ENCODE measurements at places on chromosomes 16 and 17.

DNA sequence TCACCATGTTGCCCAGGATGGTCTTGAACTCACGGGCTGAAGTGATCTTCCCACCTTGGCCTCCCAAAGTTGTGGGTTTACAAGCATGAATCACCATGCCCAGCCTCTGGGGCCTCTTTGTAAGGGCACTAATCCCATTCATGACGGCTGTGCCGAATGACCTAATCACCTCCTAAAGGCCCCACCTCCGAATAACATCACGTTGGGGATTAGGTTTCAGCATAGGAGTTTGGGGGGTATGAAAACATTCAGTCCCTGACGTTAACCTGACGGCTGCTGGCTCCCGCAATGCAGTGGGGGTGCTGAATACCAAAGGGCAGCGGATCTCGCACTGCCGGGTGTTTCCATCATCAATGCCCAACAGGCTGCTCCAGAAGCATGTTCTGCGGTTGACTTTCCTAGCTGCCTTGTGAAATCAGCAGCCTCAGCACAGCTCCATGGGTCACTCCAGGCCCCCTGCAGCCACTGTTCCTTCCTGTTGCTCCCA lies 120.8 kb upstream of the SEC14L1 start:
- DNase-seq: no peak

DNA sequence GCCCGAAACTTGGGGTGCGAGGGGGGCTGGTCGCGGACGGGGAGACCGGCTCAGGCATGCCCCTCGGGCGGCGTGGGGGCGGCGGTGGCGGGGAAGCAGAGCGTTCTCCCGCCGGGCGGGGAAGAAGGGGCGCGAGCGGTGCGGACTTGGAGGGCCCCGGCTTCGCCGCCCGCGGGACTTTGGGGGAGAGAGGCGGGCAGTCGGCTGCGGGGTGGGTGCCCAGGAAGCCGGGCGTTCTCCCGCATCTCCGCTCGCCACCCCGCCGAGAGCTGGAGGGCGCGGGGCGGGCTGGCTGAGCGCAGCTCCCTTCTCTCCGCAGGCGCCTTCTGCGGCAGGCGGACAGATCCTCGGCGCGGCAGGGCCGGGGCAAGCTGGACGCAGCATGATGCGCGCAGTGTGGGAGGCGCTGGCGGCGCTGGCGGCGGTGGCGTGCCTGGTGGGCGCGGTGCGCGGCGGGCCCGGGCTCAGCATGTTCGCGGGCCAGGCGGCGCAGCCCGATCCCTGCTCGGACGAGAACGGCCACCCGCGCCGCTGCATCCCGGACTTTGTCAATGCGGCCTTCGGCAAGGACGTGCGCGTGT lies 772 bp downstream of the NTN1 start:
- no peak for DNase-seq

DNA sequence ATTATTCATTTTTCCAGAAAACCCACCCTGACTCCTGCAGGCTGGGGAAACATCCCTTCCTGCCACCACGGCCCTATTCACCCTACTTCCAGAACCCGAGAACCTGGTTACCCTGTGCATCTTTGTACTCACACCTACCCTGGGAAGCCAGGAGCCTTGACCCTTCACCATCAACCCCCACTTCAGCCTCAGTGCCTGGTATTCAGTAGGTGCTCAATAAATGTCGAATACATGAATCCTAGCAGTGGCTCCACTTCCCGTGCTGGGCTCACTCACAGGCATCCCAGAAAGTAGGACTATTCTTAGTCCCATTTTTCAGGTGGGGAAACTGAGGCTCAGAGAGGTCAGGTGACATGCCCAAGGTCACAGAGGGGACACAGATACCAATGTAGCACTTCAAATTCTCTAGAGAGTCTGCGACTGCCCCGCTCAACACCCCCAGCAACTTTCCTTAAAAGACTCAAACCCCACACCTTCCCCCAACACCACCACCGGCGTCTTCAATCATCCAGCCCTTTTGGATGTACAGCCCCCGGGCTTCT lies 36.1 kb upstream of the CMIP start:
- no peak for DNase-seq

DNA sequence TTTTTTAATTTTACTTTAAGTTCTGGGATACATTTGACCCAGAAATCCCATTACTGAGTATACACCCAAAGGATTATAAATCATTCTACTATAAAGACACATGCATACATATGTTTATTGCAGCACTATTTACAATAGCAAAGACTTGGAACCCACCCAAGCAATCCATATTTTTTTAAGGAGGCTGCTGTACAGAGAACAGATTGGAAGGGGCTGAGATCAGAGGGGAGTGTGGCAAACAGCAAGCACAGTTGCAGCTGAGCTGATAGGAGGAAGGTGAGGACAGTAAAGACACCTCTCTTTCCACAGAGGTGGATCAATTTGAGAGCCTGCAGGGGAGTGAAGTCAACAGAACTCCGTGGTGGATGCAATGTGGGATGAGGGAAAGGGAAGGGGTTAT lies 10.2 kb upstream of the TMEM238L start:
- DNase-seq: no peak

DNA sequence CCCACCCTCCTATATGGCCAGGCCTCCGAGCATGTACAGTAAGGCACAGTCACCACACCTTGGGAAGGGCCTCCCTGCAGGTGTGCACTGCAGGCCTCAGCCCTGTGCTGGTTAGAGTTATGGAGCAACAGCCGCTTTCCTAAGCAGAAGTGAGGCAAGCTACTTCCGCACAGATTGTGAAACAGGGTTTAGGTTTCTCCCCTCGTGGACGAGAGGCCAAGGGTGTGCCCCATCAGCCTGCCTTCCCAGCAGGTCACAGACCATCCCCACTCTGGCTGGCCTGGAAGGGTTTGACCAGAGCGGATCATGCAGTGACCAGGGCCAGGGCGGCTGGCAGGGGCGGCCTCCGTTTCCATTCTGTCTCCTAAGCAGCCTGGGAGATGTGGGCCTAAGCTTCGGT lies 4.7 kb downstream of the MSRB1 start:
- no peak for DNase-seq

GRCh38 chr17:15261802-15262290 lies 3.3 kb downstream of the PMP22 start:
- no peak for DNase-seq

GRCh38 chr17:8838551-8839095 lies 28.9 kb downstream of the PIK3R6 start:
- DNase-seq: no peak

DNA sequence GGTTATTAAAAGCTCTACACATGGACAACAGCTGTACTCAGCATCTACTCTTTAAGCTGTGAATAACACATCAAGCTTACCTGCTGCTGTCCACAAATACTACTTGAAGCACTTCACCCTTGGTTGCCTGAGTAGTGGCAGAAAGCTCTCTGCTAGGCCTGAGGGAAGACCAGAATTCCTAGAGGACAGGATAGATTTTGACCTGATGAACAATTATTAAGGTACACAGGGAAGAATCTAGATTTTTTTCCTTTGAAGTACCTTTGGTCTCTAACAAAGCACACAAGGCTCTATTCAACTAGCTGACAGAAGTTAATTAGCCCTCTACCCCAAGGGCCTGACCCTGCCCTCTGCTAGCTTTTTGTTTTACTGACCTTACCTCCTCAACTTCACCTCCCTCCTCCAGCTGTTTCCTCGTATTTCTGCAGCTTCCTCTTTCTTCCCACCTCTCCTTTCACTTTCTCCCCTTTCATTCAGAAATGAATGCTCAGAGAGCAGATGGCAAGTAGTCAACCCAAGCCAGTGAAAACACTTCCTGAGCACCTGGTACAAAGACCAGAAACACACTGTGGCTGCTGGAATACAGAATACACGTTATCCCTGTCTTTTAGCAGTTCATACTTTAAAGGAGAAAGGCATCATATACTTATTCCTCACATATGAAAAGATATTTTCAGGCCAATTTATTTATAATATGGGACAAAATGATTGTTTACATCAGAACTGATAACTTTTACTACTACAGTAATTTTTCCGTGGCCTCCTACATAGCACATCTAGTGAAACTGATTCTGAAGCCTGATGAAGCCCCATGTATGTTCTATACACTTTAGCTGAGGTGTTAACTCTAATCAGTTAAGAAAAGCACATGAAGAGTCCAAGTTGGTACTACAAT lies 5.7 kb upstream of the VEZF1 start:
- DNase-seq: no peak

DNA sequence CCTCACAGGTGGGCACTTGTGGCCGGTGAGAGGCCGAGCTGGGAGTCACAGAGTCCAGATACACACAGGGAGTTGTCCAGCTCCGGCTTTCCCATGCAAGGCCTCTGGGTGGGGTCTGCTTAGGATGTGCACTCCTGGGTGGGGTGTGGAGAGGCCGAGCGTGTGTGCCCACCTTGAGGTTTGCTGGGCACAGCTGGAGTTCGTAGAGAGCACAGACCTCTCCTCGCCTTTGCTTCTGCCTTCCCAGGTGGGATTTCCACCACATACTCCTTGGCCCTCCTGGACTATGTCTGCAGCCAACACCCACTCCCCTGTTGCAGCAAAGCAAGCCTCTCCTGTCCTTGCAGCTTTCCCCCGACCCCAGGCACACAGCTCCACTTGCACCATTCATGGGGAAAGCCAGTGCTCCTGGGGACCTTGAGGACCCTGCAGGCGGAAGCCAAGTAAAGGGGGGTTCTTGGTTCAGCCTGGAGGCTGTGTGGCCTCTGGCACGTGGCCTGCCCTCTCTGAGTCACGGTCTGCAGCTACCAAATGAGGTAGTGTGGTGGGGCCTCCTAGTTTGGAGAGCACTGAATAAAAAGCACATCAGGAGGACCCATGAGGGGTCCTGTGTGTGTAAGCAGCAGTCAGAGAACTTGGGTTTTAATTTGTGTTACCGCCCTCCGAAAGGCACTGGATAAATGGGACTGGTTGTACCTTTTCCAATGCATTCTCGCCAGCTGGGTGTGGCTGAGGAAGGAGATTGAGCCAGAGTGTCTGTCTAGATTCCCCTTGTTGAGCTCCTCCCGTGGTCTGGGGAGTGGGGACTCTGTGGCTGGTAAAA lies 31.5 kb downstream of the MPRIP start:
- no peak for DNase-seq

- DNase-seq: no peak
Measured at GRCh38 chr17:9865586-9865985, 39.5 kb downstream of the RCVRN start.

DNA sequence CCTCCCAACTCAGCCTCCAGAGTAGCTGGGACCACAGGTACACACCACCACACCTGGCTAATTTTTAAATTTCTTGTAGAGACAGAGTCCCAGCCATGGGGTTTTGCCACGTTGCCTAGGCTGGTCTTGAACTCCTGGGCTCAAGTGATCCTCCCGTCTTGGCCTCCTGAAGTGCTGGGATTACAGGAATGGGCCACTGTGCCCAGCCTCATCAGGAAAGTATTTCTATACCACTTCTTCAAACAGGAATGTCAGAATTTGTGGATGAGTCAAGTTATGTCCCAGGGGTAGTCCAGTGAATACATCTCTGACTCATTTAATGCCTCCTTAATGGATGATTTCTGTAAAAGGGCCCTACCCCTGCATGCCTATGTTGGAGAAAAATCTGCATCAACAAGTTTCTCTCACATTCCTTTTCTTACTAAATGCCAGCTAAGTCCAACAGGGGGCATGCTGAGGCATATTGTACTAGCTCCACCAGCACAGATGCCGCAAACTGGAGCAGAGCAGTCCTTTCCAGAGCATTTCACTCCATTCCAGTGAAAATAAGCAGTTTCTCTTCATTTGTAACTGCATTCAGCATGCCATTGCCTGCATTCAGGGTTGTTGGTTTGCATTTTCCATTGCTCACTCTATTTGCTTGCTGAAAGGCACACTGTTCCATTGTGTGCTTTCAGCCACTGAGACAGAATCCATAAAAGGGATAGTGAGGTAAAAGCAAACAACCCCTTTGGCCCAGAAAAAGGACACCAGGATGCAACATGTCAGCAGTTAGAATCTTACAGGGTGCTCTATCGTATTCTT lies 5.3 kb upstream of the CAVIN1 start:
- DNase-seq: peak; percentile 56

DNA sequence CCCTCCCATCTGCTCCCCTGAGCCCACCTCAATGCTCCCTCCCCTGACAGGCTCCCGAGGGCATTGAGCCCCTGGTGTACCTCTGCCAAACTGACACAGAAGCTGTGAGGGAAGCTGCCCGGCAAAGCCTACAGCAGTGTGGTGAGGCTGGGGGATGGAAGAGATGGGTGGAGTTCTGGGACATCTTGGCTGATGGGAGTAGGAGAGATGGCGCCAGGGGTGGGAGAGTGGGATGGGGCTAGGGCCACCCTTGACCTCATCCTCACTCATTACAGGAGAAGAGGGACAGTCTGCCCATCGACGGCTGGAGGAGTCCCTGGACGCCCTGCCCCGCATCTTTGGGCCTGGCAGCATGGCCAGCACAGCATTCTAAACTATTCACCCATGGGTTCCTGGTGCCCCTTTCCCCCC lies 16.2 kb upstream of the CTCF start:
- DNase-seq: no peak

GRCh38 chr16:69465881-69466280 lies 41.5 kb downstream of the CYB5B start:
- no peak for DNase-seq

DNA sequence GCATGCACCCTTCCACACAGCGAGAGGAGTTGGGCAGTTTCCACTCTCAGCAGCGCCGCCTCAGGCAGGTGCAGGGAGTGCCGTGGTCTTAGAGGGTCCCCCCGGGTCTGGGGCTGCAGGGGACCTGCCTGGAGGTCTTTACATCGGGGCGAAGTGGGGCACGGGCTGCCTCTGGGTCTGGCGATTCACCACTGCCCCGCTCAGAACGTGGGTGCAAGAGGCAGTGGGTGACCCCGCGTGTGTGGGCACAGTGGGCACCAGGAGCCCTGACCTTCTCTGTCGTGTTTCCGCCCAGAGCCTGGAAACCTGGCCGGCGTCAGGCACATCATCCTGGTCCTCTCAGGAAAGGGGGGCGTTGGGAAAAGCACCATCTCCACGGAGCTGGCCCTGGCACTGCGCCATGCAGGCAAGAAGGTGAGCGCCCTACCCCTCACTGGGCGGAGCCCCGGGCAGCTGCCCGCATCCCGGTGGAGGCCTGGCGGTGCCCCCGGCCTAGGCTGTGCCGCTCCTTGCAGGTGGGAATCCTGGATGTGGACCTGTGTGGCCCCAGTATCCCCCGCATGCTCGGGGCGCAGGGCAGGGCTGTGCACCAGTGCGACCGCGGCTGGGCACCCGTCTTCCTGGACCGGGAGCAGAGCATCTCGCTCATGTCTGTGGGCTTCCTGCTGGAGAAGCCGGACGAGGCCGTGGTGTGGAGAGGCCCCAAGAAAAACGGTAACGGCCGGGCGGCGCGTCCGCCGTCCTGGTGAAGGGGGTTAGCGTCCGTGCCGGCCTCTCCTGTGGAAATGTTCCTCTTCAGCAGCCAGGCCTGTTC lies 3.7 kb downstream of the NUBP2 start:
- DNase-seq: no peak

DNA sequence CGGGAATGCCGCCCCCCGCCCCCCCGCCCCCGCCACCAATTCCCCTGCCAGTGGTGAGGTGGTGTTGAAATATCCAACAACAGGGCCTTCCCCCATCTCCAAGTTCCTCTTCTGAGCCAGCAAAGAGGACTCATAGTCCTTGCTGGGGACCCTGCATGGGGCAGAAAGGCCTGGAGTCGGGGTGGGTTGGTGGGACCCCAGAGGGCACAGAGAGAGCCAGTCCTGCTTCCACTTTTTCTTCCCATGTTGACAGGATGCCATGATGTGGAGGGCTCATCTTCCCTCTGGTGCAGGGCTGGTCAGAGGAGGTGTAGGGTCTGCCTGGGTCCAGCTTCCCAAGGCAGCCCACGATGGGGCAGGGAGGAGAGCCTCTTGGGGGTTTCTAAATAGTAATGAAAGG lies 49.0 kb upstream of the PIK3R6 start:
- no peak for DNase-seq
